ENCODE measurements at places on chromosomes 5 and 9.
A peak's percentile ranks its signal among the peaks of the same experiment; 100 is the strongest.

DNA sequence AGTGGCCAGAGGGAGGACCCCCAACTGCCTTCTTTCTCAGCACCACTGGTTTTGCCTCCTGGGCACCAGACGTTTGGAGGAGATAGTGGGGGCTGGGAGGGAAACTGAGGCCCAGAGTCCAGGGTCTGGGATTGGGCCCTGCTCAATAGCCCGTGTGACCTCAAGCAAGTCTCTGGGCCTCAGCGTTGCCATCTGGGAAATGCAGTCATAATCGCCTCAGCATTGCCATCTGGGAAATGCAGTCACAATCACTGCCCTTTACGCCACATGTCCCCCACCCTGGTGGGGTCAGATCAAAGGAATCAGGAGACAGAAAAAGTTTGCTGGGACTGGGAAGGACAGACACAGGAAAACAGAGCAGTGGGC lies 1.6 kb downstream of the SH2D3C start:
- no peak for DNase-seq

DNA sequence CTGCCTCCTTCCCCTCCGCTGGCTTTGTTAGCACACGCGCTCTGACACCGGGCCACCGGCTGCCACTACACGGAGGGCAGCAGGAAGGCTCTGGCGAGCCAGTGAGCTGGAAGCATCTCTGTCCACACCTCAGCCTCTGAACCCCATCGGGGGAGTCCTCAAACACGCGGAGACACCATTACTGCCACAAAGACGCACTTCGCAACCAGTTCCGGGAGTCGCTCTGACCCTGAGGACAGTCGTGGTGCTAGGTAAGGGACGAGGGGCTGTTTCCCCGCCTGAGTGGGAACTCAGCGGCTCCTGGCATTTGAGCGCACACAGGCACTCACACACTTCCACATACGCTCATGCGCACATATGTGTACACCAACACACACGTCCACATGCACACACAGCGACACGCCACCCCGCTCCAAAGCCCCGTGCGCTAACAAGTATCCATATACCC lies 160.0 kb downstream of the C9orf152 start:
- DNase-seq = peak; percentile 34

- DNase-seq = no peak
Observed at GRCh38 chr9:86599561-86599960, 245.4 kb upstream of the TUT7 start.

DNA sequence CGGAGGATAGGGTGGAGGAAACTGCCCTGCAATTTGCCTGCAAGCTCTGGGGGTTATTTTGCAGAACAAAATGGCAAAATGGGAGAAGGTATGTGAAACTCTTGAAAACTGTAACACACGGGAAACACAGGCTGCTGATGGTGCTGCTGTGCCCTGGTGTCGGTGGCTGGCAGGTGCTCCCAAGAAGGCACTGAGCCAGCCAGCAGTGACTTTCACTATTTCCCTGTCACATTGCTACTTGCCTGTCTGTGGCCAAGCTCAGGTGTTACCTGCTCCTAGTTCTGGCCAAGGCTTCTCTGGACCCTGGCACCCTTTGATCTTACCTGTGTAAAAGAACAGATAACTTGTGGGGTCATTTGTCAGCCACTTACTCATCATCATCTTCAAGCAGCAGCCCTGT lies 102.2 kb downstream of the CMYA5 start:
- DNase-seq = no peak

DNA sequence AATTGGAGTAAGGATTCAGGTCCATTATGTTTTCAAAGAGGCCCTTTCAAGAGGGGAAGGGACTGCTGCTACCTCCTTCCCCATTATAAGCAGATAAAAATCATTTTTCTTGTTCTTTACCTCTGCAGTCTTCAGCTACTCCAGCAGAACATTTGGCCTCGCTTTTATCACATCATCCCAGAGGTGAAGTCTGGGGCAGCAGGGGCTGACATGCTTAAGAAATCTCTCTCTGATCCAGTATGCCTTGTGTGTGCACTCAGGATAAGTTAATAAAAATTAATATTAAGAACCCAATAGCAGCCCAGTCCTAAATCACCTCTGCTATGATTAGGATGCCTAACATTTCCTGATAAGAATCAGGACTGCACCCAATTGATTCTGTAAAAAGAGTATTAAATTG lies 306.9 kb upstream of the NREP start:
- DNase-seq = no peak

GRCh38 chr5:171538681-171539080 lies 119.2 kb downstream of the FGF18 start:
- DNase-seq = no peak

DNA sequence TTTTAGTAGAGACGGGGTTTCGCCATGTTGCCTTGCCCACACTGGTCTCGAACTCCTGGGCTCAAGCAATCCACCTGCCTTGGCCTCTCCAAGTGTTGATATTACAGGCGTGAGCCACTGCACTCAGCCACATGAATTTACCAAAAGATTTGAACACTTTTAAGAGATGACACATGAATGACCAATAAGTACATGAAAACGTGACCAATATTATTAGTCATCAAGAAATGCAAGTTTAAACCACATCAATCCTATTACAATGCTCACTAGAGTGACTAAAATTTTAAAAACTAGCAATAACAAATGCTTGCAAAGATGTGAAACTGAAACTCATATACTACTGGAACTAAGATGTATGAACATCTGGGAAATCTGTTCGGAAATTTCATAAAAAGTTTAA lies 54.3 kb downstream of the NR6A1 start:
- no peak for DNase-seq

- DNase-seq = no peak
Observed at GRCh38 chr9:4237748-4238511, 61.9 kb downstream of the GLIS3 start.

DNA sequence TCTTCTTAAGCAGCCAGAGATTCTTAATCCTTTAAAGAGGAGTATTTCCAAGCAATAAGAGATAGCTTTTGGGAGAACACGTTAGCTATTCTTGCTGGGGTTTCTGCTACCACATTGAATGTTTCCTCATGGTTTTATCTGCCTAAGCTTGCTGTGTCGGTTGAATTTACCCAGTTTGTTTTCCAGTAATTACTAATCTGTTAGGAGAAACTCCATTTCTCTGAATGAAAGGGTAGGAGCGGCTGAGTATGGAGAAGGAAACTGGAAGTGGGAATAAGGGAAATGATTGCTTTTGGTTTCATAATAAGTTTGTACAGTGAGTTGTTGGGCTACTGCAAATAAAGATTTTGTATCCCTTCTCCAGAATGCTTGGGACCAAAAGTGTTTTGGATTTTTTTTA lies 1.2 kb downstream of the JAK2 start:
- no peak for DNase-seq

GRCh38 chr5:58491216-58491892 lies at the start of gene GAPT:
TSS of gene GAPT (plus strand) at chr5:58491435. CDS start at chr5:58494537, 3,102 bp downstream.
- no peak for DNase-seq

GRCh38 chr5:96431376-96432187 lies 1.5 kb downstream of the PCSK1 start:
- no peak for DNase-seq

DNA sequence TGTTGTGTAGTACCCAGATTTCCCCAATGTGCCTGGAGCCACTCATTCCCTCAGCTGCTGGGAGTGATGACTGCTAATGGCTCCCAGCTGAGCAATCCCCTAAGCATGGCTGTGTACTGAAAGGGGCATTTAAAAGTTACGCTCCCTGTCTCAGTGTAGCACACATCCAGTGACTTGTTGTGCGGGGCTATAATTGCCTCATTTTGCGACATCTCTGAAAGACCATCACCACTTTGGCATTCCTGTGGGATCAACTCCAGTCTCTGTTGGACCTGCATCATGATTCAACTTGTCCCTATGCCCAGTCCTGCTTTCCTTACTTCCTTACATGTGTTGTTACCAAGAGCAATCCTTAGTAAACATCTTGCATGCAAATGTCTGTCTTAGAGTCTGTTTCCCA lies 201.2 kb upstream of the MPDZ start:
- no peak for DNase-seq

GRCh38 chr9:73548201-73548600 lies 396.5 kb downstream of the ANXA1 start:
- no peak for DNase-seq

GRCh38 chr9:111501648-111502047 lies 17.5 kb upstream of the ECPAS start:
- DNase-seq = no peak

DNA sequence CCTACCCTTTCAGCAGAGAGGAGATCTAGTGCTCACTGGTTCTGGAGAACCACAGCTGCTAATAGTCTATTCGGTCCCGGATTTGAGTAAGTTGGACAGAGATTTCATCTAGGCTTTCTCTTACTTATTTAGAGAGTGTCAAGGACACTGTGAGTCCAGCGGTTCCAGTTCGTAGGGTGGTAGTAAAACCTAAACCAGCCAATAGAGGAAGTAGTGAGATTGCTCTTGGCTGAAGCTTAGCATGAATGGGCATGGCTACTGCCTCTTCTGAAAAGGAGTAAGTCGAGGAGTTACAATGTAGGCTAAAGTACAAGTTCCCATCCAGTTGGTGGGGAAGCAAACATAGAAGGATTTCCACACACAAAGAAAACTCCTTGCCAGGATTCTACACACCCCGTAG lies 109.6 kb upstream of the MOCS2 start:
- DNase-seq = no peak

DNA sequence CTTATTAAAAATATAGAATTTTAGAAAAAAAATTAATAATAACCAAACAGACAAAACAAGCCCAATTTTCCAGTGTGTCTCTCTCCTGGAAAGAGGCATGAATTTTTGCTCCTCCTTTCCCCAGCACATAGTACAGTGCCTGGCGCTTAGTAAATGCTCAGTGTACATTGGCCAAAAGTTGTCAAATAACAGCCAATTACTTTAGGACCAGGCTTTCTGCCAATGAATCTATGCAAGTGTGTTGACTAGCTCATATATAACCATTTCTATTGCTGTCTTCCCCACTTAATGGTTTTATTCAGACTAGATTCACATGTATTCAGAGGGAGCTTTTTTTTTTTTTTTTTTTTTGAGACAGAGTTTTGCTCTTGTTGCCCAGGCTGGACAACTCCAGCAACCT lies 120.1 kb upstream of the CD180 start:
- DNase-seq = no peak

- no peak for DNase-seq
Observed at GRCh38 chr5:59605915-59606314, 287.6 kb downstream of the PDE4D start.

DNA sequence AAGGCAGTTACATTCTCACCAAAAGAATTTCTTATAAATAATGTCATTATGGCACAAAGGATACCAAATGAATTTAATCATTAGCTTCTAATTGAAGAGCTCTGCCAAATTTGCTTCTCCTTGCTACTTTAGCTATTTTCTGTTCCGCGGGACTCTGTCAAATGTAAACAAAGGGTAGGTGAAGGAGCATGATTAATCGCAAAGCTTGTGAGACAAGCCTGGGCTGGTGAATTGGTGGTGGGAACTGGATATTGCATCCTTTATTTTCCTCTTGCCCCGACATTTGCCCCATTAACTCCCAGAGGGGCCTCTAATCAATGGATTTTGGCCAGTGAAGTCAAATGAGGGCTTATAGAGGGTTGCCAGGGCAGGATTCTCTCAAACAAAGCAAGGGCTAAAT lies 234.2 kb upstream of the RFX3 start:
- no peak for DNase-seq

DNA sequence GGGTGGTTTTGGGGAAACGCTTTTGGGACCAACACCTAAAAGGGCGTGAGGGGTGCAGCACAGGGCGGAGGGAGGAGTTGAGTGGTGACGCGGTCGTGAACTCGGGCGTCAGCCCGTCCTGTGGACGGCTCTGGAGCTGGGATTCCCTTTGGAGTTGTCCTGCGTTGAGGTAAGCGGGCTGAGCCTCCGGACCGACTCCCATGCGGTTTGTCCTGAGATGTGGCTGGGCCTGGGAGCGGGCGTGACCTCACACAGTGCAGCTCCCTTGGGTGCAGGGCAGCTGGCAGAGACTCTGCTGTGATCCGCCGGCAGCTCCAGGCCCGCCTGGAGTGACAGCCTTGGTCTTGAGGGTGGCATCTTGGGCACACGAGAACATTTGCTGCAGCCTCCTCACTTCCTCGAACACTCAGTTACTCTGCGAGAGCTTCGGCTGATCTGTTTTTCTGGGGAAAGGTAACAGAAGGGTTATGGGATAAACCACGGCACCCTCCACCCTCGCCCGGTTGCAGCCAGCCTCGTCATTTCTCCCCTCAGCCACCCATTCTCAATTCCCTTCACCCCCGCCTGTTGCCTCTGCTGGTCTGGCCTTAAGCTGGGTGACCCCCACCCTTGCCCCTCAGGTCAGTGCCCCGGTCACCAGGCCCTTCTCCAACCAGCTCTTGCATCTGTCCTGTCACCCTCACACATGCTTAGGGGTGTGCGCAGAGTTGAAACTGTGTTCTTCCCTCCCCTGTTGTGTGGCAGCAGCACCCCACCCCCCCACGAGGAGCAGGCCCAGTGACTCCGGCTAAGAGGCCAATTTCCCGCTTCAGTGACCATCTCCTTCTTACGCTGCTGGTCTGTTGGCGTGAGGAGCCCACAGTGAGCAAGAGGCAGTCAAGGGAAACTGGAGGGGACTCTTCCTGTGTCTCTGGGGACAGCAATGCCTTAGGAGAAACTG lies 94.2 kb upstream of the COL5A1 start:
- DNase-seq = no peak

DNA sequence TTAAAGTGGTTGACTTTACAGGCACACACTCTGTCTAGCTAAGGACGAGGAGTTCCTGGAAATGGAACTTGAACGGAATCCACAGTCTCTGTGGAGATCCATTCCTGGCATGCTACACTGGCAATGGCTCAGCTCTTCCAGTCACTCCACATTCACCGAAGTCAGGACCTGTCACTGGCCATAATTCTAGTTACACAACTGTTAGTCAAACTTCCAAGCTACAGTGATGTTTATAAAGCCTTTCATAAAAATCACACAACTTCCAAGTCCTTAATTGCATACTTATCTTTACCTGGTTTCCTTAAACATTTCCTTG lies 15.7 kb downstream of the CDC14B start:
- DNase-seq = no peak

DNA sequence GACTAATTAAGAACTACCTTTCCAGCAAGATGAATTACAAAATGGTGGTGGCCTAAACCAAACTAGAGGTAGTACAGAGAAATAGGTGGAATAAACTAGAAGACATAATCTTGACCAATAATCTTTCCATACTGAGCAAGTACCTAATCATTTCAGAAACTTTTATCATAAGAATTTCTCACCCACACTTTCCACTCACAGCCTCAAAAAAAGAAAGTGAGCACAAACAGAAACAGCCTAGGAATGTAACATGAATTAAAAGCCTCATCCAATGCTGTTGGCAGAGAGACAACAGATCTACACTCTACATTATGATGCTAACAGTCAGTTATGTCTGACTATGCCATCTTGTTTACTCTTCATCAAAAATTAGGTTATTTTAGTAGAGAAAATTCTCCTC lies 1.3 kb downstream of the RNF38 start:
- DNase-seq = no peak

- peak; percentile 40 for DNase-seq
Observed at GRCh38 chr9:118170032-118170955, 466.1 kb downstream of the TLR4 start.

- DNase-seq = no peak
Observed at GRCh38 chr9:18127499-18127875, 346.5 kb upstream of the ADAMTSL1 start.

- no peak for DNase-seq
Observed at GRCh38 chr5:67204821-67205220, 8.2 kb upstream of the CD180 start.

- no peak for DNase-seq
Observed at GRCh38 chr9:14453286-14453685, 139.3 kb upstream of the NFIB start.

Data from neural crest cell (in vitro differentiated cells).